Activated CD4-positive, alpha-beta T cell treated with anti-CD3 and anti-CD28 coated beads for 48 hours (primary cell): ENCODE measurements at places on chromosomes 1 and 21.

DNA sequence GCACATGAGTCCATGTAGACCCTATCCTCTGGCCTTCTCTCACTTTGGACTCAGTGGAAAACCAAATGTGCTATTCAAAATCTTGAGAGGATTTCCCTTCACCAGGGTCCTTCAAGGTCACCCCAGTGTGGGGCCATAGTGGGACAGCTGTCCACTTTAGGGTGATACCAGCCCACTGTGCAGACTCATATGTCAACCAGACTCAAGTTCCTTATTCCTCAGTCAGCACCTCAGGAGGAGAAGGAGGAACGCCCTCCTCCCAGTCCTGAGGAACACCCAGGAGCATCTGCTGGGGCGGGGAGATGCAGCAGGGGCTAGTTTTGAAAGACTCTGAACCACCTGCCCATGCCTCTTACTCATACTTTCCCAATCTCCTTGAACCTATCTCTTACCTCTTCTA is 340.9 kb downstream of the MATN1 start:
- no peak for DNase-seq

DNA sequence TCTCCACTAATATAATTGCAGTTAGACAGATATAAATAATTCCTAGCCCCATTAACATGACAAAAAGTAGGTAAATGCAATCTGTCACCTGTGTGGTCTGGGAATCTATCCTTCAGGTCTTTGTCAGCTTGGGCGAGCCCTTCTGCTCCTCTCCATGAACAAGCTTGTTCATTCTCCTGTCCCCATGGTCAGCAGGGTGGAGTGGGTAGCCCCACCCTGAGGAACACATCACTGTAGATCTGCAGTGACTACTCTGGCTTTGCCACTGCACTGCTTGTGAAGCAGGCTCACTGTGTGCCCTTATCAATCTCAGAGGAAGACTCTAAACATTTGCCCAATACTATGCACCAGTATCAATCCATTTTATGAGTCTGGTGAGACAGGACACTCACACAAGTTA is 279.0 kb downstream of the MATN1 start:
- DNase-seq: no peak

- DNase-seq: no peak
Measured at GRCh38 chr21:23955135-23955843, 1652.0 kb downstream of the MRPL39 start.

DNA sequence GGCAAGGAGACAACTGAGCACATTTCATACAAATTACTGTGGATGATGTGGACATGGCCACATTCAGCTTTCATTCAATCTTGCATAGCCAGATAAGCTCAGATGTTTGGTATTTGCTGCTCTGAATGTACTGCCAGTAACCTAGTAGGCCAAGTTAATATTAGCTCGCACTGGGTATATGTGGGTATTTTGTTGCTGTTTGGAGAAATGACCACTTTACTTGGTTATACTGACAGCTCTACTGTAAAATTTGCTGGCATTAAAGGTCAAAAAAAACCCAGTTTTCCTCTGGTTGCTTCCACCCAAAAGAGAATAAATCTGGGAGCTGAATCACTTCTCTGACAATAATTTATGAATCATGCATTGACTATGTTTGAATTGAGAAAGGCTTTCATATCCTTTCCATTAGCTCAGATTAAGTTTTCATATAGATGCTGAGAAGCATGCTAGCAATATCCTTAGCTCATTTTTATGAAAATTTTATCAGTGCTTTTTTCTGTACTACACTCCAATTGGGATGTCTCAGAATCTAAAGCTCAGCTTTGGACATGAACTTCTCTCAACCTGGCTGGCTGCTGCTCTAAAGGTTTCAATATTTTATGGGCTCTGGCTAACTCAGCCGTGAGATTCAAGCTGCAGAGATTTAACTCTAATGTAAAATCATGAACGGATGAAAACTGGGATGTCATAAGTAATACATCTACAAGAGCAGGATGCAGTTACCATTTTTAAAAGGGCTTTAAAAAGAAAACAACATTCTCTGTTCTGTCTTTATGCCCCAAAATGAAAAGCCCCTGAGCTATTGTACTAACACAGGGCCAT is 330.0 kb downstream of the BARHL2 start:
- DNase-seq: no peak

DNA sequence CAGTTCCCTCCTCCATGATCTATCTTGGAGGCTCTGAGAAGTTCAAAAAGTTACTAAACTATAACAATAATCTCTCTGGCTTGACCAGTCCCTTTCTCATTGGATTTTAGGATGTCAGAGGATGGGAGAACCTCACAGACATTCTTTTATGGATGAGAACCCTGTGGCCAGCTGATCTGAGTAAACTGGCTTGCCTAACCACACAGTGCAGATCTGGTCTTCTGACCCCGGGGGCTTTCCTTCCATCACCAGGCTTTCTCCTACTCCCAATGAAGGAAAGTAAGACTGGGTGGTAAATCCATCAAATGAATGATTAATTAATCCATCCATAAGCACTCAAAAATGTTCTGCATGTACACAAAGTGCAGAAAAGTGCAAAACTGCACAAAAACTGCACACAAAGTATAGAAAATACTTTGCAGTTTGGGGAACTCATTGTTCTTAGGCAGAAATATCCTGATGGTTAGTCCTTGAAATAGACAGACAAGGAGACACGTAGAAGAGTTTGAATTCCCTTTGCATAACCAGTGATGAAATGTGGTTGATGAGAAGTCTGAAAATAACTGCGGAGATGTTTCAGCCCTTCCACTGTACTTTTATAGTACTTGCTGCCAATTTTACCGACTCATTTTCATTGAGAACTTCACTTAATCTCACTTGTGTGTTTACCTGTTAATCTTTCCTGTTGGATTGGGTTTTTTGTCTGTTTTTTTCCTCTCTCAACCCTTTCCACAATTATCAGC is 2.5 kb upstream of the F3 start:
- no peak for DNase-seq

- no peak for DNase-seq
Measured at GRCh38 chr1:84450910-84451309, 28.2 kb upstream of the RPF1 start.
